ENCODE measurements at places on chromosomes 1 and 21.

DNA sequence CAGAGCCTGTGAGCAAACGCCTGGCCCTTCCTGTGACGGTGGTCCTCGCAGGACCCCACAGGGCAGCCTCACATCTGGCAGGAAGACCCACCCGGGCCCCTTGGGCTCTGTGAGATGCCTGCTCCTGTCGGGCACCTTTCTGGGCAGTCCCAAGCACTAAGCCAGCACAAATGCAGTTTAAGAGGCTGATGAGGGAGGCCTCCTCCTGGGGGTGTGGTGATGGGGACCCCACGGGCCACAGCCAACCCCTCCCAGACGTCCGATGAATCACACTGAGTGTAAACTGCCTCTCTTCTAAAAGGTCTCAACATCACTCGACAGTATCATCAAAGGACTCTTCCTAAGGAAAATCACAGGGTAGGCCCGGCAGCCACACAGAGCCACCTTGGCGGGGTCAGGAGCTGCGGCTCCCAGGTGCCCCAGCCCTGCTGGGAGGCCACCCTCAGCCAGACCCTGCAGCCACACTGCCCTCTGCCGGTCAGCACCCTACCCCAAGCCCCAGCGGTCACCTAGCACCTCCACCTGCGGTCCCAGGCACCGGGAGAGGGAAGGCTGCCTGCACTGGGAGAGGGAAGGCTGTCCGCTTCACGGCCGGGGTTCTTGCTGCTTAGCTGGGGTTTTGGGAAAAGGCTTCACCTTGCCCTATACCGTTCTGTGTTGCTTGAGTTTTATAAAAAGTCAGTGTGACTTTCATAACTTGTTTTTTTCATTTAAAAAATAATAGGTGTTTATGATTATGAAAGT is 3.9 kb upstream of the PRKCZ start:
- peak overlapping the region; percentile 13 for H3K27ac ChIP-seq
- no peak overlapping the region for H3K4me3 ChIP-seq
- no peaks in the 10 kb centered on the region for H3K36me3 ChIP-seq
- peaks cover 56% of the 10 kb centered on the region for H3K27me3 ChIP-seq
- H3K4me1 ChIP-seq, result peaks cover 34% of the 10 kb centered on the region
- DNase-seq, result no peak

GRCh38 chr1:227459326-227459841 is 104.0 kb upstream of the ZNF678 start:
- no peak for DNase-seq
- no peaks in the 10 kb centered on the region for H3K27me3 ChIP-seq
- H3K36me3 ChIP-seq, result no peaks in the 10 kb centered on the region
- H3K4me1 ChIP-seq, result peaks cover 3% of the 10 kb centered on the region

GRCh38 chr1:93340090-93340489 is 5.6 kb upstream of the DR1 start:
- H3K27ac ChIP-seq, result no peak overlapping the region
- H3K27me3 ChIP-seq, result no peaks in the 10 kb centered on the region

GRCh38 chr1:154989195-154989860 is 4.1 kb upstream of the LENEP start:
- no peak for DNase-seq
- H3K4me3 ChIP-seq, result no peak overlapping the region
- peaks cover 39% of the 10 kb centered on the region for H3K36me3 ChIP-seq
- no peaks in the 10 kb centered on the region for H3K4me1 ChIP-seq

DNA sequence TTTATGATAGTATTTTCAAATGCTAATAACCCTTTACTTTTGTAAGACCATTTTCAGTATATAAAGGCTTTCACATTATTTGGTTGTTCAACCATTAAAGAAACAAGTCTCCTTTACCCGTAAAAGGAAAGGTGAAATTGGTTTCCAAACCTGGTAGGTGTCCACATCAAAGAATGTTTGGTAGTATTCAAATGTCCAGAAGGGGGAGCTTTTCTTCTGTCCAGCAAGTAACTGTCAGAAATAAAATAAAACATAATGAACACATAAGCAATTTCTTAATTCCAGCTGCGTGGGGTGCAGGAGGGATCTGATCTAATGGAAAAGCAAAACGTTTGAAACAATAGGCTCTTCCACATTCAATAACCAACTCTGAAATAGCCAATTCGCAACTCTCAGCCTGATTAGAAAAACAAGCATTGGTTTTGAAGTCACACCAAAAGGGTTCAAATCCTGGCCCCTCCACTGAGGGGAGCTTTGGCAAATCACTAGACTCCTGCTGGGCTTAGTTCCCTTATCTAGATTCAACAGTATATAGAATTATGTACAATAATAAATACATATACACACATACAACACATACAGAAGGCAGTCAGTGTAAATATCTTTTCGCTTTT is 11.0 kb downstream of the YIPF1 start:
- peak; percentile 50 for DNase-seq
- H3K36me3 ChIP-seq, result peaks cover 37% of the 10 kb centered on the region
- H3K4me1 ChIP-seq, result no peaks in the 10 kb centered on the region
- H3K27me3 ChIP-seq, result no peaks in the 10 kb centered on the region

Data from muscle of leg (tissue), 16 donors.